ENCODE measurements at places on chromosomes 5 and 9.

GRCh38 chr5:150172145-150172544 lies 5.6 kb downstream of the CDX1 start:
- no peak for DNase-seq

DNA sequence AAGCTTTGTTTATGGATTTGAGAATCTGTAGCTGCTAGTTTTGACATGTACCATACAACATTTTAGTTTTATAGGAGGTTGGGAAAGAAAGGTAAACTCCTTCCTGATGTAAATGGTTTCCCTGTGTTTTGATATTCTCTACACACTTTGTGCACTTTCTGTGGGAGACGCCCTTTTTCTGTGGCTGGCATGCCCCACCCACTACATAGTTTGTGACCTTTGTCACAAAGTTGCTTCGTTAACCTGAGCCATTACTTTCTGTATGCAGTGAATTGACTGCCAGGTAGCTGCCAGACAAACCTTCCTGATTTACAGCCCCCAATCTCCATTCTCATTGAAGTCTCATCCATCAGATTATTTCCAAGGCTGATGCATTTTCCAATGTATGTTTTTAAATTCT lies 90.6 kb downstream of the NLN start:
- no peak for DNase-seq

DNA sequence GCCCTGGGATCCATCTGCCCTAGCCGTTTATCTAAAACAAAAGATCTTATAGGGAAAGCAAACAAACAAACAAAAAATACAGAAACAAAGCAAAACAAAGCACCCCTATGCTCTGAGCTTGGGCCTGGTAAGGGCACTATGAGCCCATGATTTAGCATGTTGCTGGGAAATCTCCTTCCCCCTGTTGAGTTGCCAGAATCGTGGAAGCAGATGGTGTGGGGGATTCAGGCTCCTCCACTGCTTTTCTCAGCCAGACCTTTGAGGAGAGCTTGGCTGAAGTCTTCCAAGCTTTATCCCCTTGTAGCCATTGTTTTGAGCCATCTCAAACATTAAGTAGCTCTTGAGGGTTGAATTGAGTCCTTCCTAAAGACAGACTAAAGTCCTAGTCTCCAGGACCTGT lies 29.9 kb downstream of the TMC1 start:
- DNase-seq = no peak

GRCh38 chr5:146965761-146966659 lies 87.5 kb upstream of the PPP2R2B start:
- DNase-seq = peak; percentile 15

GRCh38 chr9:34741628-34742027 lies 31.7 kb upstream of the CCL21 start:
- DNase-seq = no peak

DNA sequence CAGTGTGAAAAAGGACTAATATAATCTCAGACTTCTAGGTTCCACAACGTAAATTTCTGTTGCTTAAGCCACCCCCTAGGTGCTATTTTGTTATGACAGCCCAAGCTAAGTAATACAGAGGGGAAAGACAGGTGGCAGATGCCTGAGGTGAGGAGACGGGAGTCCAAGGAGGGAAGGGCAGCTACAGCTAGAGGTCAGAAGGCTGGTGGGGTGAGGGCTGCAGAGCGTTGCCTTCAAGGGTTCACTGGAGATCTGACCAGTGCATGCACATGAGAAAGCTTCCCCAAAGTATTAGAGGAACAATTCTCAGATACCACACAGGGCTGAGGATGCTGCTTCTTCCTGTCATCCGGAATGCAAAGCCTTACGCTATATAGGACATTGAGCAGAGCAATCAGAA lies 104.7 kb upstream of the IRX4 start:
- no peak for DNase-seq

GRCh38 chr5:159220206-159220605 lies 10.9 kb upstream of the RNF145 start:
- DNase-seq = no peak

GRCh38 chr5:148820461-148821395 lies 5.7 kb upstream of the ADRB2 start:
- DNase-seq = no peak

DNA sequence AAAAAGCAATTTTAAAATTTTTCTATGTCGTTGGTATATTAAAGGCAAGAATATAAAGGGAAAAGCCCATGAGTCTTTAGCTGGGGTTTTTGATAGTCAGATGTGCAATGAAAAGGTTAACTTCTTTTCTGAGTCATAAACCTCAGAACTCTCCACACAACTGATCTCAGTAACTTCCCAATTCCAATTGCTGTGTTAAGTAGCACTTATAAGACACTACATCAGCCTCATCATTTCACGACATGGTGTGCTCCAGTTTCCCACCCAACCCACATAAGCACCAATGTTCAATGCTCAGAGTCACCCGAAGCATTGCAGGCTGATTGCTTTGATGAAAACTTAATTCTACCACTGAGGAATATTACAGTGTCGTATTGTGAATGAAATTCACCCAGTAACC lies 155.8 kb downstream of the TSSK1B start:
- DNase-seq = no peak

DNA sequence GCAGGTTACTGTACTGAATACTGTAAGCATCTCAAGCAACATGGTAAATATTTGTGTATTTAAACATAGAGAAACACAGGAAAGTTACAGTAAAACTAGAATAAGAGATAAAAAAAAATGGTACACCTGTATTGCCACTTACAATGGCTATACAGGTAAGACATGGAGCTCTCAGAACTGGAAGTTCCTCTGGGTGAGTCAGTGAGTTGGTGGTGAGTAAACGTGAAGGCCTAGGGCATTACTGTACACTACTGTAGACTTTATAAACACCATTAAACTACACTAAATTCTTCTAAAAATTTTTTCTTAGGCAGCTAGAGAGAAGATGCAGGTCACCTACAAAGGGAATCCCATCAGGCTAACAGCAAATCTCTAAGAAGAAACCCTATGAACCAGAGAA lies 872.9 kb downstream of the TAF11L14 start:
- DNase-seq = no peak

GRCh38 chr9:77277719-77278118 lies 100.4 kb downstream of the VPS13A start:
- DNase-seq = no peak

GRCh38 chr9:124551472-124552272 lies 44.5 kb upstream of the NR5A1 start:
- peak; percentile 36 for DNase-seq

GRCh38 chr5:151596828-151597539 lies 5.9 kb upstream of the FAT2 start:
- no peak for DNase-seq

- DNase-seq = no peak
Measured at GRCh38 chr5:94422812-94423211, 195.6 kb downstream of the KIAA0825 start.

GRCh38 chr5:92662741-92663140 lies 918.3 kb downstream of the NR2F1-AS1 start:
- no peak for DNase-seq

DNA sequence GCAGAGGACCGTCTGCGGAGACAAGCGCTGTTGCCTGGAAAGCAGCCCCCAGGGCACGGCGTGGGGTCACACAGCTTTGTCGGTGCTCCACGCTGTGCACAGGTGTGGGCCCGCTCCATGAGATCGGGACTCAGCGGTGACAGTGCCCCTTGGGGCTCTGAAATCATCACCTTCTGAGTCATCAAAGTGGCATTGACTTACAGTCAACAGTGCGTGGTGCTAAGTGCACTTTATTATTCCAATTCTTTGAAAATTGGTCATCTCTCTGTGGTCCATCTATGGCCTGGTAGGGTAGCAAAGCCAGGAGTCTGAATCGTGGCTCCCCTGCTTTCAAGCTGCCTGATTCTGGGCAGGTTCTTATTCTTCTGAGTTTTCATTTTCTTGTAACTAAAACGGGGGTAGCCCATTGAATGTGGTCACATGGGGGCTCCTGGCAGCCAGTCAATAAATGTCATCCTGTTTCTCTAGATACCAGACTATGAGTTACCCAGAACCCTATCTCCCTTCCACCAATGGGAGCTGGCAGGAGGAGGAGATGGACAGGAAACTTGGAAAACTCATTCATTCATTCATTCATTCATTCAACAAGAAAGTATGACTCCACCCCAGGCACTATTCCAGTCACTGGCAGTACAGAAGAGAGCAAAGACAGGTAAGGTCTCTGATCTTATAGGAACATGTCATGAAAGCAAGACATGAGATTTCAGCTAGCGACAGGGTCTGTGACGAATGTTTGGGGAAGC lies 20.3 kb upstream of the UNC5A start:
- DNase-seq = no peak

DNA sequence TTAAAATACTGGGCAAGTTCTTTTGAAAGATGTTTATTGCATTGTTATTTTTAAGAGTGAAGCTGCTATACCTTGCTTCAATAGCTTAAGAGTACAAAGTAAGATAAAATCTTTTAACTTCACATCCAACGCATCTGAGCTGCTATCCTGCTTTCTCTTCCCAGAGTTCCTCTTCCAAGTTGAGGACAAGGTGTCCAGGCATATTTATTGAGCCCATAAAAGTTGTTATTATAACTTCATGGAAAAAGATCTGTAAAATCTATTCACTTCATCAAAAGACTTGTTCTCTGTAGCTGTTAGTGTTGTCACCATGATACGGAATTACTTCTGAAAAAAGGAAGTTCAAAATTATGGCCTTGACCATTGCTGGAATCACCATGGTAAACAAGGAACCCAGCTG lies 306.2 kb upstream of the ELAVL2 start:
- DNase-seq = no peak

DNA sequence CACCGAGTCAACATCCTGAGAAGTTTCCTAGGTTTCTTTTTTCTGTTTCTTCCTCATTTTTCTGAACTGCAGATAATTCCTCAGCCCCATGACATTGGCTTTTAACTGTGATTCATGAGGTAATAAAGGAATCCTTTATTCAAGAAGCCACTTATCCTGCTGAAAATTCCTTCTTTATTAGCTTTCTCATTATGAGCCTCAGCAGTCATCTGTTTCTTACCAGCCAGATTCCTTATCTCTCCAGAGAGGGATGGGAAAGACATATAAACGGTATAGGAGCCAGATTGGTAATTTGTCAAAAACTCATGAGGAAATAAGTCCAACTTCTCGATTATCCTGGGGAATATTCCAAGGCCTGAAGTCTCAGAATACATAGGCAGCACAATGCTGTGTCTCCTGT lies 465.4 kb downstream of the ICE1 start:
- DNase-seq = no peak

DNA sequence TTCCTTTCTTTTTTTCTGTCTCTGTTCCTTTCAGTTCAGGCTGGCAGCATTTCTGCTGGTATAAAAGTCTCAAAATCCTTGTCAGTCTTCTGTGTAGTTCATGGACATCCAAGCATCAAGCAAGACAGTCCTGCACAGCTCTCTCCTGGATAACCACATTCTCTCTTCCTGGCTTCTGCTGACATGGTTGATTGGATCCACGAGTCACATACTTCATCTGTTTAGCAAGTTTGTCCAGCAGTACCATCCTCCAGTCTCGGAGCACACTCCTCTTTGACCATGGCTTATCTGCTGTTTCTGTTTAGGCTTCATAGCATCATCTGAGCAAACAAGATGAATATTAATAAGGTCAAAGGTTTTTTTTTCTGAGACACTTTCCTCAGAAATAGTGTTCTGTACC lies 220.8 kb downstream of the KDM4C start:
- DNase-seq = no peak

- DNase-seq = no peak
Measured at GRCh38 chr5:126965487-126965886, 64.9 kb downstream of the MARCHF3 start.

GRCh38 chr5:123097871-123098735 lies 9.1 kb downstream of the PRDM6 start:
- no peak for DNase-seq

DNA sequence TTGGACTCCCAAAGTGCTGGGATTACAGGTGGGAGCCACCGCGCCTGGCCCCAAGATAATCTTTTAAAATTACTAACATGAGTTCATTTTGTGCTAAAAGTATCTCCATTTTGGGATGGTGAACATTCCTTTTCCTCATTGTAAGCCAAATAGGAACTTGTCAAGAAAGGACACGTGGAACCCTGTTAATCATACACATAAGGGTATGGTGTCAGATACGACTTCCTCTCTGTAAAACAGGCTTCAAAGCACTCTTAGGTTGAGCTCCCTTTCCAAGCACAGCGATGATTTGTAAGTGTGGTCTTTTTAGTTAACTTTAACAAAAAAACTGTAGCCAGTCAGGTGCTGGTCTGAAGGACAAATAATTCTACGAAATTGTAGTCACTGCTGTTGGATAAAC lies 132.7 kb downstream of the UNC13B start:
- no peak for DNase-seq

- no peak for DNase-seq
Measured at GRCh38 chr5:89342106-89342876, 459.3 kb upstream of the MEF2C start.

DNA sequence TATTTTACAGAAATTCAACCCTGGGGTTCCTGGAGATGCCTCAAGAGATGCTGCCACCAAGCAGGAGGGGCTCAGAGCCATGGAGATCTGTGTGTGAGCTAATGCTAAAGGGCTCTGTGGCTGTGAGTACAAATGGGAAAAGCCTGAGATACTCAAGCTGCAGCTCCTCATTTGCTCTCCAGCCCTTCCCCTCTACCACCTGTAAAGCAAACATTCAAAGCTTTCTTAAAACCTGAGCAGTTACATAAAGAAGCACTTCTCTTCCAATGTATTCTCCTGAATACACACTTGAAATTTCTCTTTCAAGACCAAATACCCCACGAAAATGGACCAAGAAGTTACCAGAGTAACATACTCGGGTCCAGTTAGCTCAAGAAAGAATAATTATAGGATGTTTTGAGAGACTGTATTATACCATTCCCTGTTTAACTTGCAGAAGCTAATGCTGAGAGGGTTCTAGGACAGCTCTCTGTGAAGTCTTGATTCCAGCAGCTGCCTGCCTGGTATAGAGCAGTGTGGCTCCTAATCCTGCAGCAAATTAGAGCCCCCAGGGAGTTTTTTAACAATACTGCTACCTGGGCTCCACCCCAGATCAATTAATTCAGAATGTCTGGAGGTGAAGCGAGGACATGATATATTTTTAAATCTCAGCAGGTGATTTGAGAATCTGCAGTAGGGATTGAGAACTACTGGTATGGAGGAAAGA lies 21.1 kb downstream of the RGS7BP start:
- DNase-seq = no peak

DNA sequence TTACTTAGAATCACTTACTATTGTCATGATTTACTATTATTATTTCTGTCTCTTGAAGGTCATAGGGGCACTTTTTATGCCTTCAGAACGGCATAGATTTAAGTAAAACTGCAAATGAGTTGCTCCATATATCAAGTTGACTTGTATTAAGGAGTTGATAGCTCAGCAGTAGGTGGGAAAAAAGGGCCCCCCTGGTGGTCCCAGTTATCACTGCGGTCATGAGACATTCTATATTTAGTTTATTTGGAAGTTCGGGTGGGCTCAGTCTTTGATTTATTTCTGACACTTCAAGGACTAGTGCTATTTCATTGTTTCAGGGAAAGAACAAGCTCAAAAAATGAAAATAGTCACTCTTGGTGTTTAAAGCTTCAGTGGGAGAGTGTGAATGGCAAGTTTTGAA lies 159.3 kb downstream of the SLC24A2 start:
- DNase-seq = no peak

DNA sequence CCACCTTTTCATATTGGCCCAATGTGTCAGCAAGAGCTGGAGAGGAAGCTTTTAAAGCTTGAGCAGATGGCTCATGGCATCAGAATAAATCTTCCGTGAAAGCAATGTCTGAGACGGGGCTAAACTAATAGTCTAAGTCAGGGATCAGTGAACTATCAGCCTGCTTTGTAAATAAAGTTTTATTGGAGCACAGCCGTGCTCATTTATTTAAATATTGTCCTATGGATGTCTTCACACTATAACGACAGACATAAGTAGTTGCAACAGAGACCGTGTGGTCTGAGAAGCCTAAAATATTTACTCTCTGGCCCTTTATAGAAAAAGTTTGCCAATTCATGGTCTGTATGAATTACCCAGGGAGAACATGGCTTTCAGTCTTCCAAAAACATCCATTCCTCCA lies 85.6 kb upstream of the SLC44A1 start:
- DNase-seq = no peak
